Left renal pelvis (tissue), 4 donors: ENCODE measurements at places on chromosomes 6 and 20. TPM values are rescaled to one million over a fixed set of nuclear protein-coding genes. Genes with fewer than 3 reads are reported as not detected.

DNA sequence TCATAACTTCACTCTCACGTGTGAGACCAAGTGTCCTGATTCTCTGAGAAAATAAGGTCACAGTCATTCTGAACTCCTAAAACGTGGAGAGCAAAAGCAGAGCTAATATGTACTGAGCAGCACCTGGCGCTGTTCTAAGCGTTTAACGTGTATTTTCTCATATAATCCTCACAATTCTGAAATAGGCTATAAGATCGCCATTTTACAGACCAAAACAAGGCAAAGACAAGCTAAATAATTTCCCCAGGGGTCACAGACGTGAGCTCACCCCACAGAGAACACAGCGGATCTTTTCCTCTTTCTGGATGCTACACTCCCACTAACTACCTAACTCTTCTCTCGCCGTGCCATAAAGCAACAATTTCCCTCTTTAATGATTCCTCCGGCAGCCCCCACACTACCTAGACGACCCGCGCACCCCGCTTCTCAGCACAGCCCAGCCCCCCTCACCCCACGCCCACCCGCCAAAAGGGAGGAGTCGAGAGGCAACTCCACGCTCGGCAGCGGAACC is 636 bp downstream of the SUPT3H start:
- no peak for DNase-seq

DNA sequence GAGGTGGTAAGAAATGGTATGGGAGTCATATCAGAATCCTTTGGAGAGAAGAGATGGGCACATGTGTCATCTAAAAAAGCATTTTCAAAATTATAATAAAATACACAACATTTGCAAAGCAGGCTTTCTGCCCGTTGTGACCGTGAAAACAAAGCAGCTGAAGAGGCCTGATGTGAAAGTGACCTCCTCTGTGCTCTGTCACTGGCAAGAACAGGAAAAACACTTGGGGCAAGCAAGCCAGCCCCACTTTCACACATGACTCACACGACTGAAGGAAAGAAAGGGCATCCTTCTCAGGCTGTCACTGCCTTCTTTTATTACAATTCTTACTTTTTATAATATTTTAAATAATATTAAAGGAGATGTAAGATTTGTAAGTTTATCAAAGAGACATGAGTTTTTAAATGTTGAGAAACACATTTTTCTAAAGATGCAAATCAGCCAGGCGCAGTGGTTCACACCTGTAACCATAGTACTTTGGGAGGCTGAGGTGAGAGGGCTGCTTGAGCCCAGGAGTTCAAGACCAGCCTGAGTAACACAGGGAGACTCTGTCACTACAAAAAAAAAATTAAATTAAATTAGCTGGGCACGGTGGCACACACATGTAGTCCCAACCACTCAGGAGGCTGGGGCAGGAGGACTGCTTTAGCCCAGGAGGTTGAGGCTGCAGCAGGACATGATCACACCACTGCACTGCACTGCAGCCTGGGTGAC is 143.7 kb downstream of the BTBD9 start:
- no peak for DNase-seq

DNA sequence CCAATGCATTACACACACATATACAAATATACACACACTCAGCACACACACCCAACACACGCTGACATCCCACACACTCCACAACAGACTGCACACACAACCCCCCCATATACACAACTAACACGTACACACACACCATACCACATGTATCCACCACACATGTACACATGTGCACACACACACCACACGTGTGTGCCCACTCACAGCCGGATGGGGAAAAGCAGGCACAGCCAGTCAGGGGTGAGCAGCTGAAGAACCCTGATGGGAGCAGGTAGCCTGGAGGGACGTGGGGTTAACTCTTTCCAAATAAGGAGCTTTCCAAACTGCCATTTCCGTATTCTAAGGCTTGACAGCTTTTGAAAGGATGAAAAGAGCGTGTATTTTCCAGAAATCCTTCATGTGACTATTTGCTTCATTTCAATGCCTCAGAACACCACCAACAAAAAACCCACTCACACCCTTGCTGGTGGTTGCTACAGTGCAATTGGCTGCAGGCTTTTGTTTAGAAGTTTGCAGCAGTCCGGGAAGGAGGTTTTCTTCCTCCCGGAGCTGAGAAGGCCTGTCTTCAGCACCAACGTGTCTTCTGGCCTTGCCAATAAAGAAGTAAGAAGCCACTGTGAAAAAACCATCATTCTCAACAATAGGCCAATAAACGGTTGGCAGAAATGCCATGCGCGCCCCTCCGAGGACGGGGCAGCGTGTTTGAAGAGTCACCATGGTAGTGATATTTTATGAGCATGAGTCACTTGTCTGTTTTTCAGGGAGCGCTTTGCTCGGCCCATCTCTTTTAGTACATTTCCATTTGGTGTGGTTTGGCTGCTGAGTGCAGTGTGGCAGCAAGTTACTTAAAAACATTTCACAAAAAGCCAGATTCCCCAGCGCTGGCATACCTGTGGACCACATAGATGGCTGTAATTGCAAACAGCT is 131.3 kb upstream of the GMDS start:
- DNase-seq, result no peak

- no peak for DNase-seq
Observed at GRCh38 chr6:124205921-124206320, 402.3 kb downstream of the NKAIN2 start.

The PDYN gene
- 0.43 TPM for polyA plus RNA-seq

DNA sequence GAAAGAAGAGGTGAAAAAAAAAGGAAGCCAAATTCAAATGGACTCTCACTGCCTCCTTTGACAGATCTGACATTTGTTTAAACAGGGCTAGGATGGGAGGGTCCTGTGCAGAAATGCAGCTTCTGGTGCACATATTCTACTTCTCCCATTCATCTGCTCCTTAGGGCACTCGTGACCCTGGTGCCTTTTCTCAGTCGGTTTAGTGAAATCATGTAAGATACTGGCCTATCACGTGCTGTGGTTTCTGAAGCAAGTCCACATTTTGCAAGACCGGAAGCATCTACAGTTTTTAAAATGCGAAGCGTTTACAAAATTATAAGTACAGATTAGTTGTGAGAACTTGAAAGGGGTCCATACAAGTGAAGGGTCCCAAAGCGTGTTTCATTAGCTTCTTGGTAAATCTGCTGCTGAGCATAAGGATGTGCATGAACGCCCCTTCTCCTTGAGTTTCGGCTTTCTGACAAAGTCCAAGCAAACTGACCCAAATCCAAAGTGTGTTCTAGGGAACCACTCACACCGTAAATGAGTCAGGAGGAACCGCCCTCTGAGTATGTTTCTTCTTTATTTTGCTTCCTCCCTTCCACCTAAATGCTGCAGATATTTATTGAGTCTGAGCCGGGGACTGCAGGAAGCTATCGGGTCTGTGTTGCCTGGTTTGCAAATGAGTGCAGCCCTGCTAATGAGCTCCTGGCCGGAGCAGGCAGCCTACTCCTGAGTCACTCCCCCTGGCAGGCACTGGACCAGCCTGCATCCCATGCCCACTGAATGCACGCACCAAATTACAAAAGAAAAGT is 323.8 kb upstream of the JARID2 start:
- no peak for DNase-seq

DNA sequence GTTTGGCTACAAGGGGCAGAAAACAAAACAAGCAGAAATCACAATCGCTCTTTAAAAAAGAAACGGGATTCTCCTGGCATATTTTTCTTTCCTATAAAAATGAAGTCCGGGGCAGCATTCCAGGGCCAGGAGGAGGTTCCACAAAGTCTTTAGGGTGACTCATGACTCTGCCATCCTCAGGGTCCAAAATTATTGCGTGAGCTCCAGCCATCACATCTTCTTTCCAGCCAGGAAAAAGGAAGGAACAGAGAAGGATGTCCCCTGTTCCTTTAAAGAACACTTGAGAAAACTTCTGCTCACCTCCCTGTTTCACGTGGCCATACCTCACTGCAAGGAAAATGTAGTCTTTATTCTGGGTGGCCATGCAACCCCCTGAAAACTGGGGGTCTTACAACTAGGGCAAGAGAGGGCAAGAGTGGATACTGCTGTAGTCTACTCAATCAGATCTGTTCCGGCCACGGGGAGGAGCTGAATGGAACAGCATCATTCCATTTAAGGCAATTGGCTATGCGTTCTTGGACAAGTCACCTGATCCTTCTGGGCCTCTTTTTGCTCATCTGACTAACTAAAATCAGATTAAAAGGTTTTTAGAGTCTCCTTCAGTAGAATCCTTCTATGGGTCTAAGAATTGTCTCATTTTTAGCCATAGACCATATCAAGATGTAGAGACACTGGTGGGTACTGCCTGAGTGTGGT is 49.4 kb downstream of the CTCFL start:
- no peak for DNase-seq

- no peak for DNase-seq
Observed at GRCh38 chr20:48722002-48722731, 105.6 kb downstream of the PREX1 start.

The THEMIS gene
- 0.08 TPM for polyA plus RNA-seq

GRCh38 chr20:64111841-64112641 is 4.7 kb upstream of the NPBWR2 start:
- DNase-seq, result no peak

- DNase-seq, result no peak
Observed at GRCh38 chr20:49272654-49273053, 5.2 kb downstream of the ZNFX1 start.

DNA sequence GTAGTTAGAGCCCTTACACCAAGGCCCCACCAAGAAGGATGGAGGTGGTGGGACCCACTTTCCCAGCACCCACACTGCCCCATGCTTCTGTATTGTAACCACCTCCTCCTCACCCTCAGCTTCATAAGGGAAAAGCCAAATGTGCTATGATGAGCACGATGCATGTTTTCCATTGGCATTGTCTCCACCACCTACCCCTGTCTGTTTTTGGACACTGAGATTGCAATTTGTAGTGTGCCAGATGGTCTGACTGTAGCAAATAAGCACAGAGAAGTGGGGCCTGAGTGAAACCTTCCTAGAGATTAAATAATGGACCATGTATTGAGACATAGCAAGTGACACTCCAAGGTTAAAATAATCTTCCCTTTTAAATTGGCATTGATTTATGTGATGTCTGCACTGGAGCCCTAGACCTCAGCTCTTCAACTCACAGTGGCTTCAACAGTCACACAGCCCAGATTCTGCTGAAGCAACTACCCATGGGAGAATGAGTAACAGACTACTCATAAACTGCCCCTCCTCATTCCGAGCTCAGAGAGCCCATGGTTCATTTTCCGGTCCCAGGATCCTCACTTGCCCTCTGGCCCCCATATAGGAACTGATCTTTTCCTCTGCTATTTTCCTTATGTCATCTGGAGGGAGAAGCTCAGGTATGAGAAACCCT is 177.9 kb downstream of the COL9A1 start:
- DNase-seq, result no peak

DNA sequence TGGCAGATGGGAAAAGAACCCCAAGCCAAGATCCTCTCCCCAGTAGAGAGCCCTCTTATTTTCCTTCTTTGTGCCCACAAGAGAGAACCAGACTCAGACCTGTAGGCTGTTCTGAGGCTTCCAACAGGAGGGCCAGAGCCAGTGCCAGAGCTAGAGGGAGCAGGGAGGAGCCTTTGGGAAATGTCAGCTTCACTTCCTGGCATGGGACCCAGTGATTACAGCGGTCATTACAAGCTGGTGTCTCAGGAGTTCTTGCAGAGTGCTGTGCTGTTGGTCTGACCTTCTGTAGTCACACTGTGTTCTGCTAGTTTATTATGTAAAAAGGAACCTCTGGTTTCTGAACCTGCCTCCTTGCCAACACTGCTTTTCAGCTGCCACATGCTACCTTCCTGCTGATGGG is 38.9 kb downstream of the STK35 start:
- DNase-seq, result no peak

The SLPI gene
- polyA plus RNA-seq, result 12.5 TPM

DNA sequence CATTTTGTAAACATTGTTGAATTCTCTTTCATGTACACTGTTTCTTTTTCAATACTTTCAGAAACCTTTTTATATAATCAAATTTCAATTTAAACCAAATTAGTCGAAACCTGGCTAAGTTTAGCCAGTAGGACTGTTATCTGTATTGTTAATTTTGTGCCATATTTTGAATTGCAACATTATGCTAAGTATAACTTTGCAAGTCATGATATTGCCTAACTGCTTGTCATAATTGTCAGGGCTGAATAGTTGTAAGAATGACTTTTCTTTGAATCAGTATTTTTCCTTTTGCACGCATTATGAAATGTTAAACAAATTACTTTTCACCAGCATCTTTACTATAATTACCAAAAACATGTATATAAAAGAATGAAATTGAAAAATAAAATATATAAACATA is 82.7 kb downstream of the SAMD3 start:
- no peak for DNase-seq

The CTCFL gene
- polyA plus RNA-seq, result 1.5 TPM

The ARFGEF2 gene
- 28.8 TPM for polyA plus RNA-seq

GRCh38 chr20:63690898-63691710 is 5.3 kb upstream of the TNFRSF6B start:
- DNase-seq, result no peak

DNA sequence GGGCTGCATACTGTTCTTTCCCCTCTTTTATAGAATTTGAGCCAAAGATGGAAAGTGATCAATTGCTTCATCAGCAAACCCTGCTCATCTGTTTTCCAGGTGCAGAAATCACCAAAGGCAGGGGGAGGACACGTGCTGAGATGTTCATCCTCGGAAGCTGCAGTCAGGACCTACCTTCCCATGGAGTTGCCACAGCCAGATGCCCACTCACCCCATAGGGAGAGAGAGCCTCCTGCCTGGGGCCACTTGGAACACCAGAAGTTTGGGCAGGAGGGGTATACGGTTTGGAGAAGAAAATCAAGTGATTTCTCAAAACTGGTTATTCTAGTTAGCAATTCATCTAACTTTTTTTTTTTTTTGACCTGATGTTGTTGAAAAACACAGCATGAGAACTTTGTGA is 5.3 kb upstream of the CST7 start:
- no peak for DNase-seq

GRCh38 chr6:168967281-168967925 is 286.2 kb downstream of the THBS2 start:
- no peak for DNase-seq

The SLCO4A1 gene
- polyA plus RNA-seq, result 6.8 TPM

The ELOVL2 gene
- 10.6 TPM for polyA plus RNA-seq

The SIRPB1 gene
- polyA plus RNA-seq, result 2.2 TPM

The COL12A1 gene
- 63.7 TPM for polyA plus RNA-seq

The BAG2 gene
- 9.5 TPM for polyA plus RNA-seq

- DNase-seq, result no peak
Observed at GRCh38 chr20:13821876-13822275, 37.0 kb downstream of the NDUFAF5 start.

GRCh38 chr6:12608016-12608860 is 108.3 kb upstream of the PHACTR1 start:
- DNase-seq, result no peak

GRCh38 chr6:7262746-7263518 is 50.1 kb downstream of the SSR1 start:
- DNase-seq, result no peak

- DNase-seq, result no peak
Observed at GRCh38 chr6:50271266-50271665, 221.5 kb upstream of the DEFB112 start.

The FNDC1 gene
- polyA plus RNA-seq, result 8.6 TPM

DNA sequence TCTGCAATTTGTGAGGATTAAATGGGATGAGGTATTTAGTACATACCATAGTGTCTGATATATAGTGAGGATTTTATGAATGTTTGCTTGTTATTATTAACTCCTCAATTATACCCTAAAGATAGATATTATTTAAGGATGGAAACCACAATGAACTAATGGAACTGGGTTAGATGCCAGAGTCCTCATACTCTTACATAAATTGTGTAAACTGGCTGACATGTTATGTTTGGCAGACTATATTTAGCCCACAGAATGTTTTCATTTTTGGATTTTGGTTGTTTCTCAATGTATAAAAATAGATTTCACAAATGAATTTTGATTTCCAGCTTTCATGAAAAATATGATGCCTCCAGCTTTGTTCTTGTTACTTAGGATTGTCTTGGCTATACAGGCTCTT is 37.6 kb downstream of the HTR1B start:
- DNase-seq, result no peak
